Pancreas (tissue), 10 donors: ENCODE measurements at places on chromosomes 11 and 22. TPM values are rescaled to one million over a fixed set of nuclear protein-coding genes. Genes with fewer than 3 reads are reported as not detected.

Gene HBE1
- not detected for total RNA-seq

Gene KIF18A
- 0.31 TPM for total RNA-seq

Gene OR52A1
- total RNA-seq: not detected

Gene ACTN3
- total RNA-seq: not detected

Gene CRYBB3
- 0.31 TPM for total RNA-seq

Gene TTC36
- total RNA-seq: 0.64 TPM

Gene STX5
- 27.2 TPM for total RNA-seq

Gene OR56A1
- not detected for total RNA-seq

Gene C11orf42
- total RNA-seq: not detected

Gene MOGAT2
- total RNA-seq: not detected

Gene TENM4
- total RNA-seq: 0.38 TPM

Gene FAT3
- total RNA-seq: 0.24 TPM

Gene APLP2
- total RNA-seq: 171 TPM

Gene ESAM
- total RNA-seq: 6.2 TPM

Gene OR52E8
- total RNA-seq: not detected

Gene GAL
- total RNA-seq: 1.1 TPM

Gene KCNJ4
- total RNA-seq: not detected

Gene SLC35F2
- 6.1 TPM for total RNA-seq

Gene TRIM29
- 0.64 TPM for total RNA-seq
